ENCODE measurements at places on chromosomes 13 and 19.

DNA sequence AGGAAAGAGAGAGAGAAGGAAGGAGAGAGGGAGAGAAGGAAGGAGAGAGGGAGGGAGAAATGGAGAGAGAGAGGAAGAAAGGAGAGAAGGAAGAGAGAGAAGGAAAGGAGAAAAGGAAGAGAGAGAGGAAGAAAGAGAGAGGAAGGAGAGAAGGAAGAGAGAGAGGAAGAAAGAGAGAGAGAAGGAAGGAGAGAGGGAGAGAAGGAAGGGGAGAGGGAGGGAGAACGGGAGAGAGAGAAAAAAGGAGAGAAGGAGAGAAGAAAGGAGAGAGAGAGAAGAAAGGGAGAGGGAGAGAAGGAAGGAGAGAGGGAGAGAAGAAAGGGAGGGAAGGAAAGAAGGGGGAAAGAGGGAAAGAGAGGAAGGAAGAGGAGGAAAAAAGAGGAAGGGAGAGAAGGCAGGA lies 1070.7 kb downstream of the UQCRFS1 start:
- no peak for DNase-seq

DNA sequence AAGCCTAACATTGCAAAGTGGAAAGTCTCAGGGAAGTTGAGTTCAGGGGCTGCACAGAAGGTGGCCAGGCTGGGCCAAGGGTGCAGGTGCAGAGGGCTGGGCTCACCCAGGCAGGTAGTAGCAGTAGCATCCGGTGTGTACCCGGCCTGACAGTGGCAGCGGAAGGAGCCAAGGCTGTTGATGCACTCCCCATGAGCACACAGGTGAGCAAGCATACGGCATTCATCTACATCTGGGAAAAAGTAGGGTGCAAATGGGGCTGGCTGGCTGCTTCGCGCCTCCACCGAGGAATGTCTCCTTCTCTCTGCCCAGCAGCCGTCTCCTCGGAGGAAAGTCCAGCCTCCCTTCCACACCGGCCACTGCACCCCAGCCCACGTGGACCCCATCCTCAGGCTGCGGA lies 30.6 kb downstream of the CCL25 start:
- no peak for DNase-seq

DNA sequence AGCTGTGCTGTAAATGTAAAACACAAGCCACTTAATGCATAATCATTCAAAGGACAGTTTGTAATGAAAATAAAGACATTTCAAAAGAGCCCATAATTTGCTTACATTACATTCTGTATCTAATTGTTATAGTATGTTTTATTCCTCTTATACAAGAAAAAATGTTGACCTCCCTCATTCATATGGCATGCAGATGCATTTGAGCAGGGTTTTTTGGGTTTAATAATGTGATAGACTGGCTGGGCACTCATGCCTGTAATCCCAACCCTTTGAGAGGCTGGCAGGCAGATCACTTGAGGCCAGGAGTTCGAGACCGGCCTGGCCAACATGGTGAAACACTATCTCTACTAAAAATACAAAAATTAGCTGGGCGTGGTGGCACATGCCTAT lies 11.6 kb upstream of the ARL11 start:
- no peak for DNase-seq

DNA sequence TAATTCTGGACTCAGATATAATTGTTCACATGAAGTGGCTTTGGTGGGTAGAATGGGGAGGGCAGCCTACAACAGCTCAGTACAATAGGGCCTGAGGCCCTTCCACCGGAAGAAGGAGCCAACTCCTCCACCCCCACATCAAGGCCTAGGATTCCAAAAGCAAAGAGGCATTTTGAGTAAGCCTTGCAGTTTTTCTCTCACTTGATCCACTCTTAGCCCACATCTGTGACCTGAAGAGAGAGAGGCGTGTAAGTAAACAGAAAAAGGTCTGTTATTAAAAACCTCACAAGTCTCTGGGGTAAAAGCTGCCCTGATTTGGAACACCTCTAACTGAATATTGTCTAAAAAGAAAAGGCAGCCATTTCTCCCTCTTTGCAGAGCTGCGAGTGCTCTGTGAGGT lies 214.1 kb upstream of the KL start:
- DNase-seq: no peak

DNA sequence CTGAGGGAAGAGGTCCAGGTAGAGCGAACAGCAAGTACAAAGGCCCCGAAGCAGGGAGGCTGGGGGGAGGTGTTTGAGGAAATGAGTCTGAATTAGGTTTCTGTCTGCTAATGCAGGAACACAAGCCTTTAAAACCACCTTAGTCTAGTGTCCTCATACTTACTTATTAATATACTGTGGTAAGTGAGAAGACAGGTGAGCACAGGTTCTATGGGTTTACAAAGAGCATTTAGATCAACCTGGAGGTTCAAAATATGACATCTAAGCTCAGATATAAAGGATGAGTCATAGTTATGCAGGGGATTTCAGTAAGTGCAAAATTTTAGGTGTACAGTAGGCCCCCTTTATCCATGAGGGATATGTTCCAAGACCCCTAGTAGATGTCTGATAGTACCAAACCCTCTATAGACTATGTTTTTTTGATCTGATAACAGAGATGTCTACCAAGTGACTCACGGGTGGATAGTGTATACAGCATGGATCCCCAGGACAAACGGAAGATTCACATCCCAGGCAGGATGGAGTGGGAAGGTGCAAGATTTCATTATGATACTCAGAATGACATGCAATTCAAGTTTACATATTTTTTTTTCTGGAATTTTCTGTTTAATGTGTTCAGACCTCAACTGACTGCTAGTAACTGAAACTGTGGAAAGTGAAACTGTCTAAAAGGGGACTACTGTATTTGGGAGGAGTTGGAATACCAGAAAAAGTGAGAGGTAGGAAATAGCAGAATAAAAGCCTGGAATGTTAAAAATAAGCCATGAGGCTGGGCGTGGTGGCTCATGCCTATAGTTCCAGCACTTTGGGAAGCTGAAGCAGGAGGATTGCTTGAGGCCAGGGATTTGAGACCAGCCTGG lies 18.2 kb upstream of the MED4 start:
- no peak for DNase-seq

DNA sequence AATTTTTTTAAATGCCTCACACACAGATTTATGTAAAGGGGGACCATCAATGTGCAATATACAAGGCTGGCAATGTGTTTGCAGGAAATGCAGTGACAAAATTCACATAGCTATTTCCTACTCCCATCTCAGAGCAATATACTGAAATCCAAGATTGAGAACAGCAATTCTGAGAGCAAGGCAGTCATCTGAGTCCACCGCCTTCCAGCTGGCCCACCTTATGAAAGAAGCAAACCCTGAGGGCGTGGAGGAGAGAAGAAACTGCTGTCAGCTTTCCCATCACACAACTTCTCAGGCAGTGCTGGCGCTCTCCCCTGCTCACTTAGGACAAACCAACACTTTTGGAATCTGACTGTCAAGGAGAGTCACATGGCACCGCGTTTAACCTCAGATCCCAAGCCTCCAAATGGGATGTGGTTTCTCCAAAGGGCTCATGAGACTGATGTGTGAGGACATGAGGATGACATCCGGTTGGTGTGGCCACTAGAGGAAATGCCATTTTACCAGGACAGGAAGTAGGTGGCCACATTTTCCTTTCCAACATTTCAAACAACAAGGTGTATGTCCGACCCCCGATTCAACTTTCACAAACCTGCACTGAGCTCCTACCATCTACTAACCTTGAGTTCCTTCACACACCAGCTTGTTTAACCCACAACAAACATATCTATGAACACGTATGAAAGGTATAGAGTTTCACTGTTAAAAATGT lies 3.7 kb upstream of the DOCK9 start:
- no peak for DNase-seq

DNA sequence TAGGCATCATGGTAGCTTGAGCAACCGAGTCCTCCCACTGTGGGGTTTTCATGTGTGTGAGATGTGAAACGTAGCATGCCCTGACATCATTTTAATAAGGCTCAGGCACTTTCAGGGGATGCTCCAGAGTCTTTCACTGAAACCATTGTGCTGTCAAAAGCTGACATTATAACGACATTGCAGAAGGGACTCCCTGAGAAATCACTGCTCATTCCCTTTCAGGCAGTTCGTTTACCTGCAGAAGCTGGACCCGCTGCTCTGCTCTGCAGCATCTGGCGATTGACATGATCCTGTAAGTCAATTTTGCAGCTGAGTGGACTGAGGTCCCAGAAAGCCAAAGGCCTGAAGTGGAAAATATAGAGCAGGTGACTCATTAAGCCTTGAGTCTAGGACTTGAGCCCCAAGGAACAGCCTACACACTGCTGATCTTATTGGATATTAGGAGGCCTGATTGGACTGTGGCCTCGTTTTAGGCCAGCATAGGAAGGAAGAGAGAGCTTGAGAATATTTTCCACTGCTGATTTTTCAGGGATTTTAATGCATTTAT lies 54.0 kb upstream of the CNMD start:
- no peak for DNase-seq

GRCh38 chr13:27081893-27082679 lies 89.5 kb downstream of the USP12 start:
- DNase-seq: no peak

Data from CD14-positive monocyte (primary cell).